Naive B cell (primary cell): ENCODE measurements at places on chromosomes 1 and 21.

DNA sequence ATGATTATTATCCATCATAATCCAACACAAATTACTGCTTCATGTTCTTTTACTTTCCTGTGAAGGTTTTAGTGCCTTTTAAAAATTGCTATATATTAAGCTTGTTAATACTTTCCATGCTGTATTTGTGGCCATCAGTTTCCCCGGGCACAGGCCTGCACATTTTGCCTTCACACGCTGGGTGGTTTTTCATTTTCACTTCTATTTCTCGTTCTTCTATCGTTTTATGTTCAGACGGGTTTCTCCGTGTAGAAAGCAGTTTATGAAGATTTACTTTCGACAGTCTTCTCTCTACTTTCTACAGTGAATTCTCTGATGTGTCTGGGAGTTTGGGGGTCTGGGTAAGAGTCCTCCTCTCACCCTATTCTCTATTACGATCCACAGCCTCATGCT lies 9.5 kb downstream of the RUNX3 start:
- H3K27ac ChIP-seq = peak overlapping the region; percentile 32
- no peak for DNase-seq
- peaks cover 38% of the 10 kb centered on the region for H3K4me1 ChIP-seq
- H3K36me3 ChIP-seq = peaks cover 10% of the 10 kb centered on the region

DNA sequence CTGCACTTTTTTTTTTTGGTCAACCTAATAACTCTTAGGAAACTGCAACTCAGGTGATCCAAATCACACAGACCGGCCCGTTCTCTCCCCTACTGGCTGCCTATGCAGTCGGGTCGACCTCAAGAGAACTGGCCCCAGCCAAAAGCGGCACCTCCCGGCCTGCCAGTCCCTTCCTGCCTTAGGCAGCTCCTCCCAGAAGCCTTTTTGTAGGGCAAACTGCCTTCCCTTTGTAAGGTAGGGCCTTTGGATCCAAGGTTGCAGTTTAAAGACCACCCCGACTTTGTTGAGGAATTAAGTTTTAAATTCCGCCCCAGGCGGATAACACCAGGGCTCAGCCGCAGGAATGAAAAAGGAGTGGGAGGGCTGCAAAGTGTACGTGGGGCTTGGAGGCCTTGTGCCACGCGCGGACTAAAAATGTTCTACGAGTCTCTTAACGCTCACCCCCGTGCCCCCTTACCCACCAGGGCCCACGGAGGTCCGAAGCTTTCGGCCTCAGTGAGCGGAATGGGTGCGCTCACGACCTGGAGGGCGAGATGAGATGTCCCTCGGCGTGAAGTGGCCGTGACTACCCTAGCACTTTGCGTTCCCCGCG lies 642 bp upstream of the ST3GAL3 start:
- peak overlapping the region; percentile 44 for H3K27ac ChIP-seq
- DNase-seq = no peak
- H3K27me3 ChIP-seq = no peaks in the 10 kb centered on the region
- peaks cover 10% of the 10 kb centered on the region for H3K36me3 ChIP-seq
- peaks cover 38% of the 10 kb centered on the region for H3K4me1 ChIP-seq
- peak overlapping the region; percentile 93 for H3K4me3 ChIP-seq

DNA sequence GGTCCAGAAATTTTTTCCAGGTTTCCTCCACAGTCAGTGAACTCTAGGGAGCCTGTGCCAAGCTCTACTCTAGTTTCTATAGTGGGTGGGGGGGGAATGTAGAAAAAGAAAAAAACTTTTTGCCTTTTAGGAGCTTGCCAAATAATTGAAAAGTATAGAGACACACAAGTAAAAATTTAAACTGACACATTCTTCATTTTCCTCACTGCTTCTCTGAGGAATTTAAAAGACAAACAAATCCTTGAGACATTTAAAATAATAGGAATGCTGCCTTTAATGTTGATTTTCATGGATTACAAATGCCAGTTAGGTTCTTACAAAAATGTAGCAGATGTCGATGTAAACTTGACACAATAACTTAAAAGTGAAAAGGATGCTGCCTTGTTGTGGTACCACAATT lies 241.9 kb downstream of the DNM3 start:
- no peak for DNase-seq
- H3K27ac ChIP-seq = no peak overlapping the region
- peaks cover 10% of the 10 kb centered on the region for H3K36me3 ChIP-seq
- H3K4me3 ChIP-seq = no peak overlapping the region
- no peaks in the 10 kb centered on the region for H3K4me1 ChIP-seq

DNA sequence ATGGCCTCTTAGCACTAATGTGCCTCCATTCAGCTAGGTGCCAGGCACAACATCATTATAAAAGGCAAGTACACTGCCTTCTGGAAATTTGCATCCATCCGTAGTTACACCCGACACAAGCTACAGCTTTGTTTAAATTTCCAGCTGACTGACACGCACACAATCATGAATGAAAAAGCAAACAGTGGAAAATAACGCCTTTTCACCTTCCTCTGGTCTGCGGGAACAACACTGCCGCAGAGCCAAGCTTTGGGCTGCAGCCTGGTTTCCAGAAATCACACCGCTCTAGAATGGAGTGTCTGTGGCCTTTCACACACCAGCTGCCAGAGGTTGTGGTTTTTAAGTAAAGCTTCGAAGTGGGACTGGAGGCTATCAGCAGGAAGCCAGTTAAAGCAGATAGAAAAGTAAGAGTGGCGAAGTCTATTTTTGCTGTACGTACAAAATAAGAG lies 142.8 kb upstream of the COA6 start:
- H3K27me3 ChIP-seq = peaks cover 16% of the 10 kb centered on the region
- H3K4me3 ChIP-seq = no peak overlapping the region
- no peak overlapping the region for H3K27ac ChIP-seq
- DNase-seq = no peak

GRCh38 chr1:156126043-156126629 lies 11.6 kb downstream of the LMNA start:
- peak overlapping the region; percentile 84 for H3K27ac ChIP-seq
- H3K27me3 ChIP-seq = peaks cover 28% of the 10 kb centered on the region
- no peak for DNase-seq
- no peak overlapping the region for H3K4me3 ChIP-seq
- no peaks in the 10 kb centered on the region for H3K36me3 ChIP-seq

GRCh38 chr1:168732736-168733135 lies 3.7 kb upstream of the DPT start:
- DNase-seq = no peak
- H3K4me1 ChIP-seq = no peaks in the 10 kb centered on the region
- peaks cover 10% of the 10 kb centered on the region for H3K27me3 ChIP-seq
- H3K4me3 ChIP-seq = no peak overlapping the region
- no peak overlapping the region for H3K27ac ChIP-seq
- H3K36me3 ChIP-seq = no peaks in the 10 kb centered on the region

DNA sequence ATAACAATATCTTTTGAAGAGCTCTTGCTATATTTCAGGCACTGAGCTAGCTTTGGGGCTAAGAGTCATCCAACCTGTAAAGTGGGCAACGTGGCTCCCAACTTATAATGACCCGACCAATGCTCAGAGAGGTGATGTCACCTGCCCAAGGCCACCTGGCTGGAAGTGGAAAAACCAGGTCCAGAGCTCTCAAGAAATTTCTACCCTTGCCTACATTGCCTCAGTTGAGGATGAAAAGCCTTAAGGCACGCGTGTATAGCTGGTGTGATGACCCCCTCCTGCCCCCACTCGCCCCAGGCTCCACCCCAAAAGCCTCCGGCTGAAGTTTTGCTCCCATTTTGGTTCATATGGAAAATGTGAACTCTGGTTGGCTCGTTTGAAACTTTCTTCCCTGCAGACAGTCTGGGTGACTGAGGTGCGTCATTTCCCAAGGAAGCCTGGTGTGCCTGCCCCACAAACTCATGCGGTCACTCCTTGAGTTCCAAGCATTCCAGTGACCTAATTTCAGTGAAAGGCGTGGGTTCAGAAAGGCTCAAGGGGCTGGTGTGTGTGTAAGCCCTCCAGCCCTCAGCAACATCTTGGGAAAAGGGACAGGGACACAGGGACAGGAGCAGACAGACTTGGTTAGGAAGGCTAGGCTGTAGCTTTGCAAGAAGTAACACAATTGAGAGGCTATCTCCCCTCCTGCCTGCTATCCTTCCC lies 20.5 kb downstream of the HTR1D start:
- H3K4me1 ChIP-seq = no peaks in the 10 kb centered on the region
- H3K36me3 ChIP-seq = no peaks in the 10 kb centered on the region
- H3K4me3 ChIP-seq = no peak overlapping the region
- DNase-seq = no peak
- H3K27ac ChIP-seq = no peak overlapping the region

DNA sequence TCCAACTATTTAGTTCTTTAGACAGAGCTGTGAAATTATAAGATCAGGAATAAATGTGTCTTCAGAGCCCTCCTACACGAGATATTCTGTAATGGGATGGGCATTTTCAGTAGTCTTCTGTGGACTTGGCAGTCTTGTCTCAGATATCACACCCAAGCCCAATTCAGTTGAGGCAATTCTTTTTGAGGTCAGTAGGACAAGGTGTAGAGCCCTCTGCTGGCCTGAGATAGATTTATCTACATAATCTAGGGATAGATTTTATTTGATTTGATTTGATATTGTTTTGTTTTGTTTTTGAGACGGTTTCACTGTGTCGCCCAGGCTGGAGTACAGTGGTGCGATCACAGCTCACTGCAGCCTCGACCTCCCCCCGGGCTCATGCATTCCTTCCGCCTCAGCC lies 77.5 kb downstream of the FMN2 start:
- H3K36me3 ChIP-seq = no peaks in the 10 kb centered on the region
- no peak overlapping the region for H3K27ac ChIP-seq
- no peaks in the 10 kb centered on the region for H3K4me1 ChIP-seq
- no peaks in the 10 kb centered on the region for H3K27me3 ChIP-seq
- DNase-seq = no peak

- H3K4me1 ChIP-seq = peaks cover 19% of the 10 kb centered on the region
- H3K36me3 ChIP-seq = no peaks in the 10 kb centered on the region
- peak within 1 kb of the TSS; percentile 92 for H3K4me3 ChIP-seq
- DNase-seq = peak; percentile 57
- no peaks in the 10 kb centered on the region for H3K27me3 ChIP-seq
Measured at GRCh38 chr21:25638660-25639550, at the start of gene JAM2. Gene JAM2 (plus strand): TSS chr21:25639258. CDS start chr21:25639822, 564 bp downstream.

GRCh38 chr21:37711836-37712568 lies 204.3 kb downstream of the KCNJ6 start:
- peaks cover 22% of the 10 kb centered on the region for H3K27me3 ChIP-seq
- no peaks in the 10 kb centered on the region for H3K4me1 ChIP-seq
- H3K36me3 ChIP-seq = no peaks in the 10 kb centered on the region
- H3K27ac ChIP-seq = no peak overlapping the region

GRCh38 chr21:44880405-44881197 lies 7.1 kb upstream of the PTTG1IP start:
- H3K36me3 ChIP-seq = no peaks in the 10 kb centered on the region
- H3K27me3 ChIP-seq = no peaks in the 10 kb centered on the region
- H3K4me3 ChIP-seq = peak overlapping the region; percentile 41
- DNase-seq = peak; percentile 60

DNA sequence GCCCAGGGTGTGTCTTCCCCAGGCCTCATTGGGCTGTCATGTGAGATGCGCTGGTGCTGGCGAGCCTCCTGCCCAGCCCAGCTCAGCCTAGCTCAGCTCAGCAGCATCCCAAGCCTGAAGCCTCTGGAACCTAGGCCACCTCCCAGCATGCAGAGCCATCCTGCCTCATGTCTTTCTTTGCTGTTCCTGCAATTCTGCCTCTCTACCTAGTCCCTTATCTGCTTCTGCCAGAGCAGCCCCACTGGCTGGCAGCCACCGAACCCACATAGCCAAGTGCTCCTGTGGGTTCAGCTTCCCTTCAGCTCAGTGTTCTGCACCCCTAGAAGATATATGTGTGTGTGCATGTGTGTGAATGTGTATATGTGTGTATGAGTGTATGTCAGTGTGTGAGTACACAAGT lies 291.5 kb upstream of the VAMP3 start:
- no peaks in the 10 kb centered on the region for H3K27me3 ChIP-seq
- H3K27ac ChIP-seq = no peak overlapping the region
- no peaks in the 10 kb centered on the region for H3K36me3 ChIP-seq
- H3K4me3 ChIP-seq = no peak overlapping the region

DNA sequence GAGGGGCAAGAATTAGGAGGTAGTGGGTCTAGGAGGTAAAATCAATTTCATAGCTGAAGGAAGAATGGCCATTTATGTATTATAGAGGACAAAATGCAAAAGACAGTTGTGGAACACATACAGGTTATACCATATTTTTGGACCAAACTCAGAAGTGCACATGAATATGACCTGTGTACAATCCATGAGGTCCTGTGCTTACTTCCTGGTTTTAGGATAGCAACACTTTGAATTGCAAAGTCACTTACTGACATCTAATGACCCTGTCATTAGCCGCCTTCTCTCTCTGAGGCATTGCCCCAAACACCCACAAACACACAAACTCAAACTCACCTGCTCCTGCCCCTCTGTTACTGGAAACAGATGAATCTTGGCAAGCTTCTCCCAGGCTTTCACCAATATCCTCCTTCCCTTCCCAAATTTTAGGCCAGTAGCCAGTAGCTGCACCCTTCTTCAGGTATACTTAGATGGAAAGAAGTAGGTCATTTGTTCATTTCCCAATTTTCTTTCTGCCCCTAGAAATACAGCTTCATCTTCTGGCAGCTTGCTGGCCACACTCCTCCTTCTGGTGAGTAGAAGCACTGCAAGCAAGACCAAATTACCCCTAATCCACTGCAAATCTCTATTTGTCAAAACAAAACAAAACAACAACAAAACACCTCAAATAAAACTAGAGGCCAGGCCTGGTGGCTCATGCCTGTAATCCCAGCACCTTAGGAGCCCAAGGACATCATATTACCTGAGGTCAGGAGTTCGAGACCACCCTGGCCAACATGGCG lies 13.7 kb upstream of the RPL5 start:
- no peak overlapping the region for H3K4me3 ChIP-seq
- peaks cover 19% of the 10 kb centered on the region for H3K27me3 ChIP-seq
- H3K36me3 ChIP-seq = no peaks in the 10 kb centered on the region
- H3K27ac ChIP-seq = no peak overlapping the region

- H3K27me3 ChIP-seq = no peaks in the 10 kb centered on the region
- peaks cover 40% of the 10 kb centered on the region for H3K4me1 ChIP-seq
- H3K36me3 ChIP-seq = peaks cover 25% of the 10 kb centered on the region
- no peak overlapping the region for H3K4me3 ChIP-seq
- H3K27ac ChIP-seq = no peak overlapping the region
- DNase-seq = no peak
Measured at GRCh38 chr1:93106226-93106625, 27.1 kb downstream of the MTF2 start.

GRCh38 chr1:24043345-24044032 lies 63.4 kb upstream of the SRSF10 start:
- H3K36me3 ChIP-seq = no peaks in the 10 kb centered on the region
- H3K27me3 ChIP-seq = no peaks in the 10 kb centered on the region
- no peak for DNase-seq
- H3K27ac ChIP-seq = no peak overlapping the region
- H3K4me1 ChIP-seq = no peaks in the 10 kb centered on the region

- H3K27ac ChIP-seq = no peak overlapping the region
- DNase-seq = no peak
- H3K36me3 ChIP-seq = no peaks in the 10 kb centered on the region
- no peak overlapping the region for H3K4me3 ChIP-seq
- no peaks in the 10 kb centered on the region for H3K4me1 ChIP-seq
Measured at GRCh38 chr21:38239672-38240071, 17.1 kb upstream of the KCNJ15 start.

- DNase-seq = no peak
- no peaks in the 10 kb centered on the region for H3K27me3 ChIP-seq
- H3K4me3 ChIP-seq = peak overlapping the region; percentile 98
- H3K4me1 ChIP-seq = peaks cover 80% of the 10 kb centered on the region
Measured at GRCh38 chr1:117609471-117609911, 3.6 kb downstream of the TENT5C start.

- H3K27ac ChIP-seq = no peak overlapping the region
- peaks cover 18% of the 10 kb centered on the region for H3K4me1 ChIP-seq
- no peak overlapping the region for H3K4me3 ChIP-seq
- DNase-seq = no peak
- peaks cover 16% of the 10 kb centered on the region for H3K36me3 ChIP-seq
- no peaks in the 10 kb centered on the region for H3K27me3 ChIP-seq
Measured at GRCh38 chr1:220038640-220039039, 7.7 kb downstream of the EPRS1 start.
